Caki2 (cell line): ENCODE measurements at places on chromosomes 6 and 20. TPM values are rescaled to one million over a fixed set of nuclear protein-coding genes. Genes with fewer than 3 reads are reported as not detected.
A peak's percentile ranks its signal among the peaks of the same experiment; 100 is the strongest.

DNA sequence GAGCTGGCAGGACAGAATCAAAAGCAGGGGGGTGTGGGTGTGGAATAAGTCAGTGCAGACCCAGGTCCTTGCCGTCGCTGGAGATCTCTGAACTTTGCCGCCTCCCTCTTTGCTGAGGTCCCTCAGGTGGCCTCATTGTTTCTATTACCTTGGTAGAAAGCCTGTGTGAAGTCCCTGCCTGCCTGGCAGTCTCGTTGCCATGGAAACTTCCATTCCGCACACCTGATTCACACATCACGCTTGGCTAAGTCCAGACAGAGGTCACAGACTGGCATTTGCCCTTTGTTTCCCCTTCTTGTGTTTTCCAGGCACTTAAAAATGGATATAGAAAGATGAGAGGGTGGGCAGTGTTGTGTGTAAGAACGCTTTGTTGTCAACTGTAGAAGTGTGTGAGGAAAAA, 260.6 kb downstream of the PRL start:
- DNase-seq, result peak; percentile 97

DNA sequence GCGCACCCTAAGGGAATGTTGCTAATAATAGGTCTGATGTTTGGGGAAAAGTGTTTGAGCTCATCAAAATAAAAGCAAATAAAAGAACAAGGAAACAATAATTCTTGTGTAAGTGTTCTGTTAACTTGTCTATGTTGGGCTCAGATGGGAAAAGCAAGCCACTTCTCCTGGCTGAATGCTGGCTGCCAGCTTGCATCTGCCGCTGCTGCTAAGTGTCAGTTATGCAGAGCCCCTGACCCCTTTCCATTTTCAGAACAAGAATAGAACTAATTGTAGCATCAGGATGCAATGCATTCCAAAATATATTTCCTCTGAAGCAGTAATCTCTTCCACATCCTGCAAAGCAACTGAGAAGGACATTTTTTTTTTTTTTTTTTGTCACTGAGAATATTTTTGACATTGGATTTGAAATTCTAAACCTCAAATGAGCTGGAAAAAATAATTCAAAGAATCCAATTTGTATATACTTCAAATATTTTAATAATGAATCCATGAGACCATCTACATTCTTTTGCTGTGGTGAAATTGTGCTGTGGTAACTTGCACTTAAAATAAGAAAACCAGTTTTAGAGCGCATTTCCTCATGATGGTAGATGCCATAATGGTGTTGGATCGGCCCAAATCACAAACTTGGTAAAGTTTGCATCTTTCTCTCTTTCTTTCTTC, 43.9 kb upstream of the DEK start:
- no peak for DNase-seq

The LPA gene
- total RNA-seq, result not detected in 2 replicates

The FHL5 gene
- not detected in 2 replicates for total RNA-seq

DNA sequence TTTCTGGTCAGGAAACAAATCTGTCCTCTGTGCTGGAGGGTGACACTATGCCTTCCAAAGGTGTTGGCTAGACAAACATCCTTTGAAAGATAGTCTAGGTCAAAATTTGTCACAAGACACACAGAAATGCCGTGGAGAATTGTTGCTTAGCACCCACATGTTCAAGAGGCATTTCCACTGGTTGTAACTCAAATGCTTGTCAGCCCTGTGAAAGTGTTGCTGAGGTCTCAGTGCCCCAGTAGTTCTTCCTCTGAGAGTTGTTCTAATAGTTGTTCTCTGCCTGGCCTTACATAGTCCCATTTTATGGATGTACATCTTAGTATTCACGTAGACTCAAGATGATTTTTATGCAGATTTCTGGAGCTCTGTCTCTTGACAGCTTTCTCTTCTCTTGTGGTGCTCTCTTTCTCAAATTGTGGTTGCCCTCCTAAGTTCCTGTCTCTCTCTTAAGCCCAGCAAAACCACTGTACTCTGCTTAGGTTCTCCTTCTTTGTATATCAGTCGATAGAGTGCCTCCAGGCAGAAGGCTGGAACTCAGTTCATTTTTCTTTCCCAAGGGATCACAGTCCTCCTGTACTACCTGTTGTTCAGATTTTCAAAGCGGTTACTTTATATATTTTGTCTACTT, 39.5 kb upstream of the REV3L start:
- DNase-seq, result no peak

DNA sequence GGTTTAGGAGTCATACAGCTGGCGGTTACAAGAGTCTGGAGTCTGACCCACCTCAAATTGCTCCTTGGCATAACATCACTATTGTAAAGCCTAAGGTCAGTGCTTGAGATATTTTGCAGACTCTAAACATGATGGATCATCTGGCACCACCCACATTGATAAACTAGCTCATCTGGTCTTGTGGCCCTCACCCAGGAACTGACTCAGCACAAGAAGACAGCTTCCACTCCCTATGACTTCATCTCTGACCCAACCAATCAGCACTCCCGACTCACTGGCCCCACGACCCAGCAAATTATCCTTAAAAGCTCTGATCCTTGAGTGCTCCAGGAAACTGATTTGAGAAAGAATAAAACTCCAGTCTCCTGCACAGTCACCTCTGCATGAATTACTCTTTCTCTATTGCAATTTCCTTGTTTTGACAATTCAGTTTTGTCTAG, 115.9 kb downstream of the CD24 start:
- peak; percentile 97 for DNase-seq

The BTNL2 gene
- total RNA-seq, result not detected in 2 replicates

The SEMG1 gene
- total RNA-seq, result not detected in 2 replicates

DNA sequence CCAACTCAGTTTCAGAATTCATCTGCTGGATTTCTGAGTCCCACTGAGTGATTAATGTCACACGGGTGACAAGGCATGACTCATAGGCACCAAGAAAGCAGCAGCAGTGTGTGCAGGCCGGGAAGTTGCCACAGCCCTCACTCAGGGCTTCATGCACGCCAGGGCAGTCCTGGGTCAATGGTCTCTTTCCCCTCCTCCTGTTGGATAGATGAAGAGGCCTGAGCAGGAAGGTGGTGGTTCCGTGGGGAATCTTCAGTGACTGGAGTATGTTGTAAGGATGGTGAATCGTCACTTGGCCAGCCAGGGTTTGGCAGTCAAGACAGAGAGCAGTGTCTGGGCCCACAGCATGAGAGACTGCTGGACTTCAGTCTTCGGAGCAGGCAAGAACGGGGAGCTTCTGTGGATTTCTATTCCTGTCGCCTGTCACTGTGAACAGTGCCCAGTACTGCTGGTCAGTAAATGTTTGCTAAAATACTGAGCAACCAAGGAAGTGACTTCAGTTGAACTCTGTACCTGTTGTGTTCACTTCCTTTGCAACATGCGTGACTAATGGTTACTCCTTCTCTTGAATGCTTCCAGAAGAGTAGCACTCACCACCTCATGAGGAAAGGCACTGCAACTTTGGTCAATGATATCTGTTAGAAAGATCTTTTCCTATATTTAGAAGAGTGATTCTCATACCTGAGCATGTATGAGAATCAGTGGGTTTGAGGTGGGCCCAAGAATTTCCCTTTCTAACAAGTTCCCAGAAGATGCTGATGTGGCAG, 62.0 kb upstream of the CD93 start:
- DNase-seq, result peak; percentile 93

- DNase-seq, result peak; percentile 72
Measured at GRCh38 chr20:62977613-62978560, 25.4 kb downstream of the SLC17A9 start.

- no peak for DNase-seq
Measured at GRCh38 chr6:127076466-127076865, 42.0 kb upstream of the RSPO3 start.

The MUCL3 gene
- 0.24 TPM in 1 of 2 replicates, not detected in the other for total RNA-seq

- no peak for DNase-seq
Measured at GRCh38 chr6:33993091-33993490, 152.8 kb downstream of the GRM4 start.

The SSTR4 gene
- total RNA-seq, result not detected in 2 replicates

GRCh38 chr6:161273274-161273751, 548 bp downstream of the AGPAT4 start:
- DNase-seq, result peak; percentile 45

The OR2H2 gene
- not detected in 2 replicates for total RNA-seq

- DNase-seq, result no peak
Measured at GRCh38 chr20:38108438-38108985, 56.6 kb downstream of the TGM2 start.

The SLC22A3 gene
- total RNA-seq, result 2.4 and 2.5 TPM in 2 replicates

The C20orf204 gene
- 1.6 TPM in 1 of 2 replicates, not detected in the other for total RNA-seq

GRCh38 chr6:73604461-73604860, 49.3 kb downstream of the SLC17A5 start:
- no peak for DNase-seq

The OR2B6 gene
- total RNA-seq, result not detected in 2 replicates

DNA sequence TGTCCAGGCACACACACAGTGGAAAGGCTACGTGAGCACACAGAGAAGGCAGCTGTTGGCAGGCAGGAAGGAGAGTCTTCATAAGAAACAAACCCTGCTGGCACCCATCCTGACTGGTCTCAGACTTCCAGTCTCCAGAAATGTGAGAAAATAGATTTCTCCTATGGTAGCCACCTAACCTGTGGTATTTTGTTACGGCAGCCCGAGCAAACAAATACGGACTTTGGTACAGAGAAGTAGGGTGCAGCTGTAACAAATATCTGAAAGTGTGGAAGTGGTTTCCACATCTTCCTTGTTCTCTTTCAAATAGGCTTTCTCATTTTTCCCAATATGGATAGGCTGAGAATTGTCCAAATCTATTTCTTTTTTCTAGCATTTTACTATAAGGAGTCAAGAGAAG, 94.6 kb downstream of the ADGB start:
- no peak for DNase-seq

GRCh38 chr6:72651967-72652956, 30.4 kb downstream of the KCNQ5 start:
- no peak for DNase-seq

- DNase-seq, result no peak
Measured at GRCh38 chr20:53220482-53221307, 248.5 kb downstream of the TSHZ2 start.

GRCh38 chr6:33050014-33050810, 23.2 kb downstream of the HLA-DPA1 start:
- DNase-seq, result no peak

The DSE gene
- total RNA-seq, result 10.6 and 15.6 TPM in 2 replicates

The SHLD1 gene
- 10.1 and 11.8 TPM in 2 replicates for total RNA-seq

The GCNT2 gene
- 43.9 and 54.9 TPM in 2 replicates for total RNA-seq

The MKKS gene
- 7.2 and 8.3 TPM in 2 replicates for total RNA-seq

GRCh38 chr20:53021934-53022333, 49.8 kb downstream of the TSHZ2 start:
- no peak for DNase-seq

GRCh38 chr6:47690214-47690613, 8.2 kb upstream of the ADGRF4 start:
- no peak for DNase-seq

The C20orf144 gene
- total RNA-seq, result 0.44 TPM in 1 of 2 replicates, not detected in the other

DNA sequence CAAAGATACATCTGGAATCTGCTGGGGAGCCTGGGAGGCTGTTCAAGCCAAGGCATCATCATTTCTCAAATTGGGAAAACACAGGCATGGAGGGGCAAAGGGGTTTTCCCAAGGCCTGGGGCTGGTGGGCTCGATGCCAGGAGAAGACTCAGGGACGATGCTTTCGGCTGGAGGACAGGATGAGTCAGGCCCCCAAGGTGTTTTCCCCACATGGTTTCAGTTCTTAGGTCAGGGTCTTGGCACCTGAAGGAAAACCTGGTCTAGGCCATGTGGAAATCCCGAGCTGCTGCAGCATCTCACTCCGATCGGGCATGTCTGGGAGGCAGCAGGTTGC, 348.1 kb downstream of the CDC5L start:
- peak; percentile 17 for DNase-seq

The GTSF1L gene
- not detected in 2 replicates for total RNA-seq

DNA sequence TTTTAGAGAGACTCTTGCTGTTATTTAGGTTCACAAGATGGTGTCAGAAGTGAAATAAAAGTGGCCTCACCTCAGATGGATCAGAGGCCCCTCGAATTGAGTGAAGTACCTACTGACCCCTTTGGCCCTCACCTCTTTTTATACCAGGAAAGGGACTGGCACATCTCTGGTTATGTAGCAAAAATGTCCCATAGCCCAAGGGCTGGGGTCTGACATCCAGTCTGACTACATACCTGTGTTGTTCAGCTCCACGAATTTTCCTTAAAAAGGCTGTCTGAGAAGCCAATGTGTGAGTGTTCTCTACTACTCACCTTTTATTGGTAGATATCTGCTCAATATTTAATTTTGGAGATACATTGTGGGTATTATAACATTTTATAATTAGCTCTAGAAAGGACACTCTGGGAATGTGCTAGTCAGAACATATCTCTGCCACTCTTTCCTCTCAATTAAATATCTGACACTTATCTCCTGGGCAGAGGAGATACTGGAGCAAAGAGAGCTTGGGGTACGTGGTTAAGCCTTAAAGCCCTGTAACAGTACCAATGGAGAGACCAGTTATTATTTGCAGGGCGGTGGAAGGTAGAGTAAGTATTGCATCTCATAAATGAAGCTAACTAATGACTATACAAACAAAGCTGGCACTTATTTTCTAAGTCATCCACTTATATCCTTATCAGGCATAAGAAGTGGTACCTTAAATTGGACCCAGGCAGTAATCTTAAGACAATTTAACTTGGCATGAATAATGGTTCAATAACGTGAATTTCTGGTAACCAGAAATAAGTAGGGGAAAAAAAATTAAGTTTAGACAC, 20.0 kb upstream of the IL22RA2 start:
- DNase-seq, result no peak

The TREM2 gene
- total RNA-seq, result not detected in 2 replicates

The TRERF1 gene
- total RNA-seq, result 0.58 and 2.0 TPM in 2 replicates

DNA sequence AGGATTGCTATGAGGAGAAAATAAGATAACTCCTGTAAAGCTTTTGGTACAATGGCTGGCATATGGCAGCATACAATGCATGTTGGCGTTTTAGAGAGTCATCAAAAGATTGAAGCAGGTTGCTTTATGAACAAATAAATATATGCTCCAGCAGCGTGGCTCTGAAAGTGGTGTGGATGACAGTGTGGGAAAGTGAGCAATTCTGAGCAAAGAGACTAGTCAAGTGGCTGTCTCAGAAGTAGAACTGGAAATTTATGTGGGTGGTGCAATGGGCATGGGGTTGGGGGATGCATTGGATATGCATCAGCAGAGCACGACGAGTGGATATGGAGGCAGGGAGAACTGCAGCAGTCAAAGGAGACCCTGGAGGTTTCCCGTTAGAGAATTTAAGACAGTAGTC, 66.2 kb upstream of the PHACTR2 start:
- no peak for DNase-seq

- DNase-seq, result no peak
Measured at GRCh38 chr6:72212686-72213085, 326.3 kb downstream of the RIMS1 start.

The EFCAB8 gene
- total RNA-seq, result not detected in 2 replicates

The PRR18 gene
- total RNA-seq, result not detected in 2 replicates

DNA sequence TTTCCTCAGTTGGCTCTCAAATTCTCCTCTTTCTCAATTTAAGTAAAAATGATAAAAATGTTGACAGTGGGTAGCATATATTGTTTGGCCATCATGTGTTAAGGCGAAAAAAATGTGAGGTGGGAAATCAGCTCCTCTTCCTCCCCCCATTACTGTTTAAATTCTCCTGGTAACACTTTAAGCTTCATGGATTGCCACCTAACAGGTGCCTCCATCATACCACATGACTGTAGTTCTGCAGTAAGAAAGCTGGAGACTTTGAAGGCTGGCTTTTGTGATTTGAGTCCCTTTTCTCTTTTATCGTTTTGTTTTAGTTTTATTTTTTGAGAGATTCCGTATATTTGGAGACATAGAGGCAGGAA, 1.2 kb downstream of the ZFAND3 start:
- DNase-seq, result no peak
